Activated CD8-positive, alpha-beta memory T cell treated with anti-CD3 and anti-CD28 coated beads for 1 hour (primary cell): ENCODE measurements at places on chromosomes 3 and 15.

DNA sequence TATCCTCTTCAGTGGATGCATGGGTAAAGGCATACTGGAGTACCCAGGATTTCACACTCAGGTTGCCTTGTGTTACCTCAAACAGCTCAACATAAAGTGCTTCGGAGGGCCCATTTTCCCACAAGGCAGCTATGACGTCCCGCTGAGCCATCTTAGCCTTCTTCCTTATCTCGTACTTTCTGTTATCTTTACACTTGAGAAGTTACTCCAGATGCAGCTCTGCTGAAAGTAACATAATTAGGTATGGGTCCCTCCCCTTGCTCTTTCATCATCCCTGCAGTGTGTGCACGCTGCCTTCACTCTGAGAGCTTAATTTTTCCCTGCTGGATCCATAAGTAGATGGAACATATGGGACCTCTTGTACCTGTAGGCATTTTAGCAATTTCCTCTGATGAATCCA, 410.3 kb downstream of the AGBL1 start:
- DNase-seq: no peak

DNA sequence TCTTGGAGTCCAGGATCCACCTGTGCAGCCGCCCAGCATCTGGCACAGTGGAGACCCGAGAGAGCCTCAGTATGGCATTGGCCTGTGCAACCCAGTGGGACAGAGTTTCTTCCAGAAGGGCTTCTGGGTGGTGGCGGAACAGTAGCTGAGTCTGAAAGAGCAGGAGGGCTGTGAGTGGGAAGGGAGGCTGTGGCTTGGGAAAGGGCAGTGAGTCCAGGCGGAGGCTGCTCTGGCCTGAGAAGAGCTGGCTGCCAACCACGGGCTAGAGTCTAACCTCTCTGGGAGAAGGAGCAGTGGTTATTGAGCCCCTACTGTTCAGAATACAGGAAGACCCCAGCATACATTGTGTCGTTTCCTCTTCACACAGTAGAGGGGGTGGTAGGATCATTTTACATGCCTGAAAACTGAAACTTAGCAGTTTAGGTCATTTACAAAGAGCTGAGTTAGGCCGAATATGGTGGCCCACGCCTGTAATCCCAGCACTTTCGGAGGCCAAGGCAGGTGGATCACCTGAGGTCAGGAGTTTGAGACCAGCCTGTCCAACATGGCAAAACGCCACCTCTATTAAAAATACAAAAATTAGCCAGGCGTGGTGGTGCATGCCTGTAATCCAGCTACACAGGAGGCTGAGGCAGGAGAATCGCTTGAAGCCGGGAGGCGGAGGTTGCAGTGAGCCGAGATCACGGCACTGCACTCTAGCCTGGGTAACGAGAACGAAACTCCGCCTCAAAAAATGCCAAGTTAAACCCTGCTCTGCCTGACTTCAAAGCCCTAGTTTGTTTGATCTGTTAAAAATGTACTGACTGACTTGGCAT, 3.2 kb downstream of the AEN start:
- no peak for DNase-seq

DNA sequence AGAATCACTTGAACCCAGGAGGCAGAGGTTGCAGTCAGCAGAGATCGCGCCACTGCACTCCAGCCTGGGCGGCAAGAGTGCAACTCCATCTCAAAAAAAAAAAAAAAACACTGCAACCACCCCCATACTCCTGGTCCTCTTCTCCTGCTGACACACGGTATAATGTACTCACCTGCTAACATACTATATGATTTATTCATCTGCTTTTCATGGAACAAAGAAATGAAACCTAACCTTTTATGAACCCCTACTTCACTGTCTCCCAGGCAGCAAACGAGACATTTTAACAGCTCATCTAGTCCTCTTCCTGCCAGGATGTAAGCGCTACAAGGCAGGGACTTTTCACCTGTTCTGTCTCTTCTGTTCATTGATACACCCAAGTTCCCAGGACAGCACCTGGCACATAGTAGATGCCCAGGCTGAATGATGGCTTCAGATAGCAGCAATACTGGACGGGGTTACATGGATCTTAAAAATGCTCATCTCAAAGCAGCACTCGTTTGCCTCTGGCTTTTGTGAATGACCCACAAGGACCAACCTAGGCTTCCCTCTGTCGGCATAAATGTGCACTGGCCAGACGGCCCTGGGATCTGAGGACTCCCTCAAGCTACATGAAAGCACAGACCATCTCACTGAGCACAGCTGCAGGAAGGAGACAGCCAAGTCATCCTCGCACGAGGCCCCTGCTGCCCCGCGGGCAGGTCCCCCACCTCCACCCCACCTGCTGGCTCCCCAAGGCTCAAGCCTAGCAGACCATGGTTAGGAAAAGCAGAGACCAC, 20.3 kb downstream of the XXYLT1 start:
- no peak for DNase-seq

DNA sequence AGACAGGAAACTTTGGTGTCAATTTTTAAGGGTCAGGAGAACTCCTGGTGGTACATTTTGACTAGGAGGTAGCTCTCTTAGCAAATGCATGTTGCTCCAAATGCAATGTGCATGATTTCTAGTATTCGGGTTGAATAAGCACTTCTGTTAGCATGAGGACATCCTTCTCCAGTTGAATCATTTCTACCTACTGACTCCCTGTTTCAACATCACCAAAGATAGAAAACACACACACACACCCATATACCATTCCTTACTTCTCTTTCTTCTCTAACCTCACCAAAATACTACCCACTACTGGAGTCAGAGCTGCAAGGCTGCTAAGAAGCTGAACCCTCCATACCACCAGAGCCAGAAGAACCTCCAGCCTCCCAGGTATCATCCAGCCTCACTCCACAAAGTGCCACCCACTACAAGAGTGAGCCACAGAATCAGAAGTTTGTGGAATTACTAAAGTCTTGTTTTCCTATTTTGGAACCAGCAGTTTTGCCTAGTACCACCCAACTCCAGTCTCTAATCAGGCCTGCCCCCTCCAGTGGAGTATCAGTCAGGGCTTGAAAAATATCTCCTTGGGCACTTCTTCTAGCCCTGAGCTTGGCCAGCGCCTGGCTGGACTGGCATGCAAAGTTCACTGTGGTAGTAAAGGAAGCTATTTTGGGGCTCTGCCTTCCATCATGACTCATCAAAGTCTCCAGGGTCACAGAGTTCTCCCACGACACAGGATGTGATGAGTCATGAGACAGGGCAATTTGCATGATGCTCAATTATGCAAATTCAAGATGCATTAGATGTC, 110.3 kb downstream of the CYP19A1 start:
- no peak for DNase-seq

- no peak for DNase-seq
Measured at GRCh38 chr15:36596915-36597314, 17.5 kb downstream of the CDIN1 start.

DNA sequence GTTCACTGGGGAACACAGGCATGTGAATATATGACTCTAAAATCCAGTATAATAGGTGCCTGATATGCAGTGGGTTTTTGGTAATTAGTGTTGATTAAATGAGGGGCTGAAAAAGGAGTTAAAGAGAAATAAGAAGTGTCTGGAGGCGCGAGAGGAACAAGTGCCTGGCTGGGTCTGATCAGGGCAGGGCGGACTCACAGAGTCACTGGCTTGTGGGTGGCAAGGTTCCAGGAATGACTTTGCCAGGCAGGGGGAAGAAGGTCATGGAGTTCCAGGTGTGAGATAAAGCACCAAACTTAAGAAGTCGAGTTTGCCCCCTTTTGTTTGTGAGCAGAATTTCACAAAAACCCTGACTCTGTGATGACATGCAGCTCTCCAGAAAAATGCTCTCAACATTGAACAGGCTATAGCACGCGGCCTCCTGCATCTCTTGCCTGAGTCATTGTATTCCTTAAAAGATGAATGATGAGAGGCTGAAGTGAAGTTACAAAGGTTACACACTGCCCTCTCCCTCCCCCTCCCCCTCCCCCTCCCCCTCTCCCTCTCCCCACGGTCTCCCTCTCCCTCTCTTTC, 63.0 kb upstream of the LMCD1 start:
- no peak for DNase-seq
